Right renal pelvis (tissue), 4 donors: ENCODE measurements at places on chromosomes 4 and X.

- no peak for DNase-seq
Measured at GRCh38 chr4:16250661-16251365, 24.5 kb upstream of the TAPT1 start.

DNA sequence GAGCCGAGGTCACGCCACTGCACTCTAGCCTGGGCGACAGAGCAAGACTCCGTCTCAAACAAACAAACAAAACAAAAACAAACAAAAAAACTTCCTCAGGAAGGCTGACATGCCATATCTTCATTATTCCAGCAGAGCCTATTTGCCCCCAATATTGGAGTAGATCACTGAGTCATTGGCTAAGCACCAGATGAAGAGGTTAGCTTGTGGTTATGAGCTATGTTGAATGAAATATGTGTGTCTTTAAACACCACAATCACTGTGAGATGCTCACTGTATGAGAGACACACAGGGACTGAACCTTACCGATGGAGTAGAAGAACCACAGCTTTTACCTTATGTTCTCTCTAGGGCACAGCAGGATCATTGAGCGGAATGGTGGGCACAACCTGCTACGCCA, 122.1 kb upstream of the EOLA2 start:
- DNase-seq = no peak

DNA sequence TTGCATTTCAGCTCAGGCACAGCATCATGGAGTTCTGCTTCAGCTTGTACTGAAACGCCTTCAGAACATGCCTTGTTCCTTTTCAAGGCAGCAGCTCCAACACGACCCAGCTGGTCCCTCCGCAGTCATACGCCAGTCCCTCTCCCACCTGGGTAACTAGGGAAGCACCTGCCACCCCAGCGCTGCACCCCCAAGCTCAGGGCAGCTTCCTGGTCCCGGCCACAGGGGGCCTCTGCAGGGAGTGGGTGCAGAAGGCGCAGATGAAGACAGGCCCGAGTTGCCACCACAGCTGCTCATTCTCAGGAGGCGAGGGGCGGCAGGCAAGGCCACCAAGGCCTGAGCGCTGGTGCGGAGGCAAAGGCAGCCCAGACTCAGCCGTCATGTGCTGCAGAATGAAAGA, 21.8 kb downstream of the WDR1 start:
- DNase-seq = no peak

- DNase-seq = no peak
Measured at GRCh38 chrX:17737986-17738713, 857 bp downstream of the SCML1 start.

GRCh38 chrX:119007189-119007770, 32.9 kb downstream of the LONRF3 start:
- DNase-seq = no peak

DNA sequence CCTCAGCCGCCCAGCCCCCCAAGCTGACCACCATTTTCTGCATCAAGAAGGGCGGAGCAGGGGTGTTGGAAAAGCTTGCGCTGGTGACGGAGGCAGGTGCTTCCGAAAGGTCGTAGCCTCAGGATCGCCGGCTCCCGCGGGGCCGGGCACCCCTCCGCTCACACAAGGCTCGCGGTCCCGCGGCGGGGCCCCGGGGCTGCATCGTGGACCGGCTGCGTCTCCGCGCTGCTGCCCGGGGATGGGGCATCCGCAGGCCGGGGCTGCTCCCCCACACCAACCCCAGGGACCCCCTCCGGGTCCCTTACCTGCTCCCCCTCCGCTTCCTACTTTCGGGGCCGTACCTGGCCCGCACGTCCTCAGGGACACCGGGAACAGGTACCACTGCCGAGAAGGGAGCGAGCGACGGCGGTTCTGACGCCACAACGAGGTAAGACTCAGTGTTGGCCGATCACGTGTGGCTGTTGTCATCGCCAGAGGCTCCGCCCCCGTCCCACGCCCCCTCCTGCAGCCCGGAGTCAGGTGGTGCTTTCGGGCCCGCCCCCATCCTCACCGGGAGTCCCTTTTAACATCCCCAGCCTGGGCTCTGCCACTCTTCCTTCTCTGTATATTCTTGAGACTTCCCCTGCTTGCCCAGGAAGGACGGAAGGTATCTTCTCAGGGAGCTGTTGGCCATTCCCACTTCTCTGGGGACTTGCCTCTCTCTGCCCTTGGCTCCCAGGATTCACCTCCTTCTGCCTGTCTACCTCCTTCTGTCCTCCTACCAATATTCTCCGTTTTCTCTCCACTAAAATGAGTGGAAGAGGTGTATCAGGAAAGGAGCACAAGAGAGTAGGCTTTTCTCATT, at the start of gene BEX2:
BEX2 (minus strand) TSS at position 436 of the 844 bp plus-strand sequence. CDS start 1,014 bp downstream, outside the sequence.
- peak; percentile 42 for DNase-seq

GRCh38 chr4:37665333-37666320, 20.5 kb downstream of the RELL1 start:
- no peak for DNase-seq

GRCh38 chr4:30717208-30718020, 2.8 kb upstream of the PCDH7 start:
- peak; percentile 60 for DNase-seq

DNA sequence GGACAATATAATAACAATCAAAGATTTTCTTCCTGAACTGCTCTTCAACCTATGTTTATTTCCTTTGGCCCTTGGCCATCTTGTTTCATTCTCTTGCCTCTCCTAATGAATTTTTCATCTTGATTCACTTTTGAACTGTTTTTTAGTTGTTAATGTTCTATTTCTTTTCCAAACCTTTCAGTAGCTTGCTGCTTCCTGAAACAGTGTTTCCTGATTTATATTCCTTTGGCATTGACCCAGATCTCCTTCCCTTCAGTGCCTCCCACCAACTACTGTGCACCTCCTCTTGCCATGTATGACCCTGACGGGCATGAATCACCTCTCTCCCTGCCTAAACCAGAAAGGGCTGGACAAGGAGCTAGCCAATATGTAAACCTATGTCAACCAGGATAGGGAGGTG, 25.6 kb upstream of the SPP1 start:
- no peak for DNase-seq

DNA sequence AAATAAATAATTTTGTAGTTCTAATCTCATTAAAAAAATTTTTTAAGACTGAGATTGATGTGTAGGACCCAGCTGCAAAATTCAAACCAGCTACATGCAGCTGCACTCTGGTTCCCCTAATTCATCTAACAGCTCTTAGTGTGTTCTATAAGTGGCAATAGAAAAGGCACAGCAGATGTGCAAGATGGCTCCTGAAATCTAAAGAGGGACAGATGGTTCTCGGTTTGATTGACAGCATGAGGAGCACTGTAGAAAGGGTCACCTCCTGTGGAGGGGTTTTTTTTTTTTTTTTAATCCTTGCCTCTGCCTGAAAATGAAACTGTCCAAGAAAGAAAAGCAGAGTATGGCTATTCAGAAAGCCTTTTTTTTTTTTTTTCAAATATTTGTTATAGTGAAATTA, 16.9 kb upstream of the OCIAD1 start:
- no peak for DNase-seq

DNA sequence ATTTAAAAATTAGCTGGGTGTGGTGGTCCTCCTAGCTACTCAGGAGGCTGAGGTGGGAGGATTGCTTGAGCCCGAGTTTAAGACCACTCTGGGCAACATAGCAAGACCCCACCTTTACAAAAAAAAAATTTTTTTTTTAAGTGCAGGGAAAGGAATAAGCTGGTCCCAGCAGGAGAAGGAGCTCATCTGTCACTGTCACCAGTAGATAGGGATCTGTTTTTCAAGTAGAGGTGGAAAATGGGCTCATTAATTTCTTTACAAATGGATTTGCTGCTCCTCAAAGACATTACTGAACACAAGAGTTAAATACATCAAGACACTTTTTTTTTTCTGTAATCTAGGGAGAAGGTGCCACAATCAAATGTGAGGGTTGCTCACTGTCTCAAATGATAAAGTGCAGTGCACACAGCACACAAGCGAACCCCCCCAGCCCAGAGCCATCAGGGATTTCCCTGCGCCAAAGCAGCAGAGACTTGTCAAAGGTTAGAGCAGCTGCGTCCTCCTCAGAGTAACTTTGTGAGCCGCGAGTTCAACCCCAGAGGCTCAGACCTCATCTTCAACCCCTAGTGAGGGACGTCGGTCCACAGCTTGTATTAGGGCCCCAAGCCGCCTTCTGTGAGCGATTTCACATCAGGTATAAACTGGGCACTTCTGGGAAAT, 14.3 kb upstream of the MTNR1A start:
- no peak for DNase-seq

GRCh38 chr4:62130637-62131036, 930.5 kb downstream of the ADGRL3 start:
- no peak for DNase-seq

- DNase-seq = no peak
Measured at GRCh38 chr4:14985161-14985560, 17.1 kb upstream of the CPEB2 start.

- DNase-seq = no peak
Measured at GRCh38 chr4:71648448-71648847, 135.4 kb downstream of the GC start.

DNA sequence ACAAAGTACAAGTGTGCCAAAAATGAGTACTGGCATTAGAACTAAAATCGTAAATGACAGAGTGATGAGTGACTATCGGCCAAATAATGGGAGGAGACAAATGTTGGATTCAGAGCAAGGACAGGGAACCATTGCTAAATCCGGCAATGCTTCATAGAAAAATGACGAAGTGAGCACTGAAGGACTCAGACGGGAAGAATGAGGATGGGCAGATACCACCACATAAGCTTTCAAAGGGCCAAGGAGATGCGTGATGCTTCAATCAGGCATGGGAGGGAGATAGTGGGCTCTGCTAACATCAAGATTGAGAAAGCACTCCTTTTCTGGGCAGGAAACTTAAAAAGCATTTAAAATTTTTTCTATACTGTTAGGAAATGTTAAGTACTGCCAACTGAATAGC, 21.6 kb downstream of the RBBP7 start:
- DNase-seq = no peak

GRCh38 chr4:76969495-76969894, 19.9 kb downstream of the SEPTIN11 start:
- DNase-seq = no peak

DNA sequence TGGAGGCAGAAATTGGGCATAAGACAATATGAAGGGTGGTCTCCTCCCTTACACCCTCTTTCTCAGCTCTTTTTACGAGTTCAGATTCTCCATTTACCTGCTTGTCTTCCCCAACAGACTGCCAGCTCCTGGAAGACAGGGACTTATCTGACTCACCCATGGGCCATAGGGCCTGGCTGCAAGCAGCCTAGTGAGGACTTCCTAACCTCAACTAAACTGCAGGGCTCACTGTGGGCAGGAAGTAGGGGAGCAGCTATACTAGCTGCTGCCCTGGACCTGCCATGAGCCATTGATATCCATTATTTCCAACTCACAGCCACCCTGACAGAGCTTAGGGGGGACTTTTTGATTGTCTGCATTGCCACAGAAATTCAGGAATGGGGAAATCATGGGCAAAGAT, 11.5 kb upstream of the ZNF718 start:
- DNase-seq = no peak

- no peak for DNase-seq
Measured at GRCh38 chr4:68750555-68750954, 65.2 kb upstream of the UGT2B10 start.
